Endothelial cell (in vitro differentiated cells): ENCODE measurements at places on chromosomes 12 and 14.

- H3K4me3 ChIP-seq: no peak overlapping the region
- peaks cover 26% of the 10 kb centered on the region for H3K4me1 ChIP-seq
- peaks cover 2% of the 10 kb centered on the region for H3K27me3 ChIP-seq
- no peak overlapping the region for H3K27ac ChIP-seq
- DNase-seq: no peak
Observed at GRCh38 chr12:2289525-2289924, 236.7 kb downstream of the CACNA1C start.

DNA sequence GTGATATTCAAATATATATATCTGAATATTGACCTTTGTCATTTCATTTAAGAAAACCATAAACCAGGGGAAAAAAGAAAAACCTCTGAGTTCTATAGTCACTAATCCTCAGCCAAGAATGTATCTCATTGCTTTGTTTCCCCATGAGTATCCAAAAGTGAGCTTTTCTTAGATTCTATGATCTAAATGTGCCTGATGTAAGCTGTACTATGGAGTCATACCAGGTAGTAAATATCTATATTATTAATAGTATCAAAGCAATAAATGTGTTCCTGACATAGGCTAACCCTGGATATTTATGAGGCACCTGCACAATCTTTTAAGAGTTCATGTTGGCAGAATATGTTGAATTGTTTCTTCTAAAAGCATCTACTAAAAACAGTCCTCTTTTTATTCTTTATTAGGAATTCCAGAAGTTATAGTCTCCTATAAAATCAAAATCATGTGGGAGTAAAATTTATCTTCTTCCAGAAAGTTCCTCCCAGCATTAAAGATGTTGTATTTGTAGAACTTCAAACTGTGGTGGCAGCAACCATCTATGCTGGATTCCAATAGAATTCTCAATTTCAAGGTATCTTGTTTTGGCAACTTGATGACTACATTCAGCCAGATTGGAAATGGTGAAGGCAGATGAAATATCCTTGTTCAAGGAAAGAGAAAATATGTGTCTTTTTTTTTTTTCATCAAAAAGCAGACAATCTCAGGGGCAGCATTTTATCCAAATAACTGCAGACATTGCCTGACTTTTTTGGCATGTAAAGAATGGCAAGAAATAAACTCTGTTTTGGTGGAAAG is 139.7 kb upstream of the RASSF8 start:
- no peak overlapping the region for H3K27ac ChIP-seq
- no peaks in the 10 kb centered on the region for H3K27me3 ChIP-seq
- no peak for DNase-seq
- peaks cover 7% of the 10 kb centered on the region for H3K4me1 ChIP-seq
- H3K36me3 ChIP-seq: no peaks in the 10 kb centered on the region

DNA sequence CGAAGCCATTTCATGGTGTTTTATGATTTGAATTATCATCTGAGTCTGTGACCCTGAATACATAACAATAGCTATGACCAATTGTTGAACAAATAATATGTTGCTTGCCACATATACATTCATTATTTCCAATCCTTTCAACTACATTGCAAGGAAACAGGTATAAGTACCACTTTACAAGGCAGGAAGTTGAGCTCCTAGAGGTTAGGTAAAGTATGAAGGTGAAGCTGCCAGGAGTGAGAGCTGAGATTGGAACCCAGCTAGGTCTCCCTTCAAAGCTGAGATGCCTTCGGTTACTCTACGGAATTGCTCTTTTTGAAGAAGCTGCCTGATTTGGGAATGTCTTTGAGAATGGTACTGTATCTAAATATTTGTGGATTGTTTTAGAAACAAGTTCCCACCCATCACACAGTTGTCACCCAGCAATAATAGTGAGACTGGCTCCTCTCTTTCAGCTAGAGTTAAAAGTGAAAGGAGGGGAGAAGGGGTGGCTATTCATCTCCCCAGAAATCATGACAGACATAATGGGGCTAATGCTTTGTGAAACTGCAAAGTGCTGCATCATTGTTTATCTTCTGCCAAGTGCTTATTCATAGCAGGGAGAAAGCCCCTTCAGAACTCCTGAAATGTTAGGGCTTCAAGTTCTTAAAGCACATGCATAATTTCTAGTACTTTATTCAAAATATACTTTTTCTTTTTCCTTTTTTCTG is 75.9 kb upstream of the AMIGO2 start:
- H3K36me3 ChIP-seq: peaks cover 9% of the 10 kb centered on the region
- H3K27ac ChIP-seq: peak overlapping the region; percentile 33
- no peak overlapping the region for H3K4me3 ChIP-seq
- H3K27me3 ChIP-seq: peaks cover 2% of the 10 kb centered on the region
- DNase-seq: no peak

DNA sequence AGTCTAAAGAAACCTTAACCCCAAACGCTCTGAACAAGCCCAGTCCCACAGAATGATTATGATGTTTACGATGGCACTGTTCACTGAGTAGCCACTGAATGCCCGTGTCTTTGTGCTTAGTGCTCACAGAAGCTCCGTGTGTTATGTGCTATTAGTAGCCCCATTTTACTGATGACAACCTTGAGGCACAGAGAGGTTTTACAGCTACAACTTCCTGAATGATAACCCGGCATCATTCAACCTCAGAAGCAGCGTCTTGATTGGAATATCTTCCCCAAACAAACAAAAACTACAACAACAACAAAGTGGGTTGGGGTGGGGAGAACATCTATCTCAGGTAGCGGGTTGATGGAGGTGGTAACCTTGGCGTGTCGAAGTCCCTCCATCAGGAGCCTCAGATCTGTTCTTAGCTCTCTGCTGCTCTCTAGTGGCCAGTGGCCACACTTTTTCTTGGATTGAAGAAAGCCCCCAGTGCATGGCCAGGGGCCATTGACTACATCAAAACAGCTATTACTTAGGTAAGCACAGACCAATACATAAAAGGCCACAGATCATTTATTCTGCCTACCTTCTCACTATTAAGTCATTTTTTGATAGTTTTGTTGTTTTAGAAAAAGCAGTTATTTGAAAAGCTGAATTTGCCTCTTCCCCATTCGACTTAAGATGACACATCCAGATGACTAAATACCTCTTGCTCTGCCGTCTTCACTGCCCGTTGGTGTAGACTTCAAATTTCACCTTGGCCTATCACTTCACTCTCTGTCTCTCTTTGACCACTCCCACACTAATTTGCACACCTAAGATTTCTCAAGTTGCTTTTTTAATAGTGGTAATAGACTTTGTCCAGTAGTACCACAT is 376.9 kb downstream of the GALC start:
- H3K27me3 ChIP-seq: peaks cover 4% of the 10 kb centered on the region
- DNase-seq: peak; percentile 79
- no peak overlapping the region for H3K4me3 ChIP-seq
- peak overlapping the region; percentile 48 for H3K27ac ChIP-seq

GRCh38 chr12:45540661-45541341 is 188.7 kb upstream of the ARID2 start:
- no peaks in the 10 kb centered on the region for H3K4me1 ChIP-seq
- no peak overlapping the region for H3K27ac ChIP-seq
- DNase-seq: no peak
- no peak overlapping the region for H3K4me3 ChIP-seq
- no peaks in the 10 kb centered on the region for H3K36me3 ChIP-seq

- no peak for DNase-seq
- H3K4me1 ChIP-seq: peaks cover 6% of the 10 kb centered on the region
- H3K27ac ChIP-seq: no peak overlapping the region
Observed at GRCh38 chr12:31456562-31456961, 130.6 kb upstream of the SINHCAF start.
